Stomach (tissue), 19 donors: ENCODE measurements at places on chromosomes 3 and 15.
A peak's percentile ranks its signal among the peaks of the same experiment; 100 is the strongest.

GRCh38 chr15:101651554-101652097, 555 bp downstream of the TM2D3 start:
- DNase-seq = no peak
- peaks cover 10% of the 10 kb centered on the region for H3K36me3 ChIP-seq
- H3K4me3 ChIP-seq = peak overlapping the region; percentile 80
- peaks cover 59% of the 10 kb centered on the region for H3K4me1 ChIP-seq

DNA sequence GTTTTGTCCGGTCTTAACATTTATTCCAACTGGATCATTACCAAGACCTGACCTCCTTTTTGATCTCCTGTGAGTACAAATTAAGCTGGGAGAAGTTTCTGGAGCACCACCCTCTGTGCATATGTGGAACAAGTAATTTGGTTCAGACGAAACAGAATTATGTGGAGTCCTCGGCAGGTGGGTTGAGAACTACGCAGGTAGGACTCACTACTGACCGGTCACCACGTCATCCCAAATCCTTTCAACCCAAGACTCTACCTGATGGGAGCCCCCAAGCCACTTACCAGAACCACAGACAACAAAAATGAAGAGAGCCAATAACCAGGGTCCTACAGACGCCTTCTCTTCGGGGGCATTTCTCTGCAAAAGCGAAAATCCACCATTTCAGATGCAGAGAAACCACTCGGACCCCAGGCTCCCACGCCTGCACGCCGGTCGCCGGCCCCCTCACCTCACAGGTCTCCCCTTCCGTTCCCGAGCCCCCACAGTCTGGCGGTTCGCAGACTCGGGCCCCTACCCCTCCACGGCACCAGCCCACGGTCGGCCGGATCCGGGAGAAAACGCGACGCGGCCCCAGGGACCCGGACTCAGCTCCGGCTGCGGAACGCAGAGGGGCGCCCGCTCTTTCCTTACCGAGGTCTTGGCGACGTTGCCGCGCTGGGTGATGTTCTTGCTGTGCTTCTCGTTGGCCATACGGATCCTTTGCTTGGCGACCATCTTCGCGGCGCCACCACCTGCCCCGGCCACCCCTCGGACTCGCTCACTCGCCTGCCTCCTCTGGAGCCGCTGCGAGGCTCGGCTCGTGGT, 674 bp downstream of the SERP1 start:
- peaks cover 35% of the 10 kb centered on the region for H3K36me3 ChIP-seq
- DNase-seq = peak; percentile 50
- H3K27ac ChIP-seq = peak overlapping the region; percentile 100
- H3K4me3 ChIP-seq = peak overlapping the region; percentile 89
- H3K27me3 ChIP-seq = no peaks in the 10 kb centered on the region
- peaks cover 78% of the 10 kb centered on the region for H3K4me1 ChIP-seq

DNA sequence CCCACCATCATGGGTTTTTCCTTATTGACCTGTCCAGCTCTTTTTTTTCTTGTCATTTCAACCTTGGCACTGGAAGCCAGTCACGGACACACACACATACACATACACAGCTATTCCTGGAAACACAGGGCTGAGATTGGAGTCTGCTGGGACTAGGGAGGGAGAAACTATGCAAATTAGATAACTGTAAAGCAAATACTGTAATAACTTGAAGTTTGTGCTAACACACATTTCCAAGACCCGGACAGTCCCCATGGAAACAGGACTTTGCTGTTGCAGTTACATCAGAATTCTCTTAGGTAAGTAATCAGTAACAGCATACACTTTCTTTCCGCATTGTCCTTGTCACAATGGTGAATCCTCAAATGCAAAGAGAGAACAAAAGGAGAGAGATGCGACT, 304.4 kb downstream of the KBTBD8 start:
- no peaks in the 10 kb centered on the region for H3K36me3 ChIP-seq
- no peaks in the 10 kb centered on the region for H3K27me3 ChIP-seq
- no peak for DNase-seq
- H3K27ac ChIP-seq = no peak overlapping the region

- H3K27ac ChIP-seq = no peak overlapping the region
- H3K4me3 ChIP-seq = no peak overlapping the region
- peaks cover 6% of the 10 kb centered on the region for H3K4me1 ChIP-seq
- H3K36me3 ChIP-seq = no peaks in the 10 kb centered on the region
Observed at GRCh38 chr3:119302697-119303551, 8.7 kb downstream of the ARHGAP31 start.

- no peak overlapping the region for H3K27ac ChIP-seq
- H3K27me3 ChIP-seq = no peaks in the 10 kb centered on the region
- no peak overlapping the region for H3K4me3 ChIP-seq
- DNase-seq = no peak
Observed at GRCh38 chr15:82040862-82041261, 5.0 kb downstream of the MEX3B start.

- no peaks in the 10 kb centered on the region for H3K36me3 ChIP-seq
- no peak overlapping the region for H3K27ac ChIP-seq
- no peaks in the 10 kb centered on the region for H3K27me3 ChIP-seq
- no peaks in the 10 kb centered on the region for H3K4me1 ChIP-seq
- no peak overlapping the region for H3K4me3 ChIP-seq
Observed at GRCh38 chr3:8305371-8305770, 196.3 kb upstream of the LMCD1 start.

DNA sequence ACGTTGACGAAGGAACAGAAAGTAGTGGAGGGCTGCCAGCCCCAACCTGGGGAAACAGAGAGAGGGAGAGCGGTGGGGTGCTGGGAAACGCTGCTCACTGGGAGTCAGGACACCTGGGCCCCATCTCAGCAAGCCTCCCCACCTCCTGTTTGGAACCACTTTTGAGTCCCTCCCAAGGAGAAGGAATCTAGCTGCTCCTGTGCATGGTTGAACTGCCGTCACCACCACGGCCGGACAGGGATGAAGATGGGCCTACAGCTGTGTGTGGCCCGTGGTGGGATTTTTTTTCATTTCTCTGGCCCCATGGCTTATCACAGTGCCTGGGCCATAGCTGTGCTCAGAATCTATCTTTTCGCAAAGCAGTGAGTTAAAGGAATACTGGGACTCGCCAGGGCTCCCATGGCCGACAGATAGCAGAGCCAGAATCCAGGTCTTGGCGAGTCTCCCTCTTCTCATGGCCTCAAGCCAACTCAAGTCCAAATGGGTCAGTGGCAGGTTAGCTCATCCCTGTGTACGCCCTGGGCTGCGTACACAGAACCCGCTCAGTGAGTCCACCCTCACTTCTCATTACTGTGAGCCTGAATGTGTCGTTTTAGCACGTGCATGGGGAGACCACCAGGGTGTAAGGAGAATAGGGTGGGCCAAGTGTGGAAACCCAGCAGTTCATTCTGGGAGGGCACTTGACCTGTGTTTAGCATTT, 271.2 kb downstream of the FAM43A start:
- H3K27me3 ChIP-seq = no peaks in the 10 kb centered on the region
- H3K36me3 ChIP-seq = no peaks in the 10 kb centered on the region
- H3K4me3 ChIP-seq = no peak overlapping the region

GRCh38 chr3:193857996-193858395, 265.0 kb downstream of the OPA1 start:
- H3K4me1 ChIP-seq = peaks cover 29% of the 10 kb centered on the region
- no peak overlapping the region for H3K27ac ChIP-seq
- H3K36me3 ChIP-seq = no peaks in the 10 kb centered on the region

- no peaks in the 10 kb centered on the region for H3K36me3 ChIP-seq
- H3K27ac ChIP-seq = no peak overlapping the region
- H3K4me1 ChIP-seq = peaks cover 56% of the 10 kb centered on the region
- no peaks in the 10 kb centered on the region for H3K27me3 ChIP-seq
- no peak overlapping the region for H3K4me3 ChIP-seq
Observed at GRCh38 chr3:160778480-160778879, 22.4 kb downstream of the PPM1L start.

DNA sequence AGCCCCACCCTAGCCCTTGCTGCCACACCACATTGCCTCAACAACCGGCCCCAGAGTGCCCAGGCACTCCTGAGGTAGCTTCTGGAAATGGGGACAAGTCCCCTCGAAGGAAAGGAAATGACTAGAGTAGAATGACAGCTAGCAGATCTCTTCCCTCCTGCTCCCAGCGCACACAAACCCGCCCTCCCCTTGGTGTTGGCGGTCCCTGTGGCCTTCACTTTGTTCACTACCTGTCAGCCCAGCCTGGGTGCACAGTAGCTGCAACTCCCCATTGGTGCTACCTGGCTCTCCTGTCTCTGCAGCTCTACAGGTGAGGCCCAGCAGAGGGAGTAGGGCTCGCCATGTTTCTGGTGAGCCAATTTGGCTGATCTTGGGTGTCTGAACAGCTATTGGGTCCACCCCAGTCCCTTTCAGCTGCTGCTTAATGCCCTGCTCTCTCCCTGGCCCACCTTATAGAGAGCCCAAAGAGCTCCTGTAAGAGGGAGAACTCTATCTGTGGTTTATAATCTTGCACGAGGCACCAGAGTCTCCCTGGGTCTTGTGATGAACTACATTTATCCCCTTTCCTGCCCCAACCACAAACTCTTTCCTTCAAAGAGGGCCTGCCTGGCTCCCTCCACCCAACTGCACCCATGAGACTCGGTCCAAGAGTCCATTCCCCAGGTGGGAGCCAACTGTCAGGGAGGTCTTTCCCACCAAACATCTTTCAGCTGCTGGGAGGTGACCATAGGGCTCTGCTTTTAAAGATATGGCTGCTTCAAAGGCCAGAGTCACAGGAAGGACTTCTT, 39.1 kb downstream of the MESD start:
- no peak overlapping the region for H3K27ac ChIP-seq
- H3K36me3 ChIP-seq = peaks cover 24% of the 10 kb centered on the region
- H3K4me1 ChIP-seq = no peaks in the 10 kb centered on the region
- DNase-seq = no peak
- no peak overlapping the region for H3K4me3 ChIP-seq
- H3K27me3 ChIP-seq = no peaks in the 10 kb centered on the region

DNA sequence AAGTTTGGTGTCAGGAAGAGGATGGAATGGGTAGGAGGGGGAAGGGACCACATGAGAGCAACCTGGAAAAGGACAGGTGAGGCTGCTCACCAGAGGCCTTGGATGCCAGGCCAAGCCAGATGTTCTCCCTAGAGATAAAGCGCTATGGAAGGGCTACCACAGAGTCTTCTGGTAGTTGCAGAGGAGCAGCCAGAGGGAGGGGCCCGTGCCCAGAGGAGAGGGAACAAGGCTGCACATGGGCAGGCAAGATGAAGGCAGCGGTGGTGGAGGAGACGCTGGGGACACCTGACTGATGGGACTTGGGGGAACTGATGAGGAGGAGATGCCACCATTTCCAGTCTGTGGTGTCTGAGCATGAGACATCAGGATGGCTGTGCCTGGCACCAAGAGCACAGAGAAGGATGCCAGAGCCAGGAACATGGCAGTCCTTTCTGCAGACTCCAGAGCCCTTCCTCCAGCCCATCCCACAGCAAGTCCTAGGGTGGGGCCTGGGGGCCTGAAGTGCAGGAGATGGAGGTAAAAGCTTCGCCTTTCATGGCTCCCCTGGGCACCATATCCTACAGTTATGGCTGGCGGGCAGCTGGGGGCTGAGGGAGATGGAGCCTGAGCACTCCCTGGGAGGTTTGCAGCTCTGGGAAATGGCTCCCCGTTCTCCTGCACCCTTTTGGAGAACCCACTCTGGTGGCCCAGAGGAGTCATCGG, 103.0 kb downstream of the ETFA start:
- peaks cover 79% of the 10 kb centered on the region for H3K36me3 ChIP-seq
- no peak overlapping the region for H3K4me3 ChIP-seq
- H3K4me1 ChIP-seq = peaks cover 5% of the 10 kb centered on the region
- H3K27me3 ChIP-seq = no peaks in the 10 kb centered on the region

GRCh38 chr3:177051411-177051810, 145.9 kb downstream of the TBL1XR1 start:
- no peaks in the 10 kb centered on the region for H3K27me3 ChIP-seq
- H3K36me3 ChIP-seq = peaks cover 21% of the 10 kb centered on the region
- DNase-seq = no peak
- H3K4me3 ChIP-seq = no peak overlapping the region
- H3K4me1 ChIP-seq = peaks cover 52% of the 10 kb centered on the region

- H3K27ac ChIP-seq = no peak overlapping the region
- peaks cover 5% of the 10 kb centered on the region for H3K4me1 ChIP-seq
- no peak for DNase-seq
- no peak overlapping the region for H3K4me3 ChIP-seq
Observed at GRCh38 chr3:193210618-193211017, 30.4 kb upstream of the PLAAT1 start.

- H3K27me3 ChIP-seq = no peaks in the 10 kb centered on the region
- peaks cover 31% of the 10 kb centered on the region for H3K36me3 ChIP-seq
- DNase-seq = no peak
- no peak overlapping the region for H3K27ac ChIP-seq
- H3K4me3 ChIP-seq = no peak overlapping the region
- peaks cover 30% of the 10 kb centered on the region for H3K4me1 ChIP-seq
Observed at GRCh38 chr3:47291158-47291753, 8.5 kb downstream of the KLHL18 start.

DNA sequence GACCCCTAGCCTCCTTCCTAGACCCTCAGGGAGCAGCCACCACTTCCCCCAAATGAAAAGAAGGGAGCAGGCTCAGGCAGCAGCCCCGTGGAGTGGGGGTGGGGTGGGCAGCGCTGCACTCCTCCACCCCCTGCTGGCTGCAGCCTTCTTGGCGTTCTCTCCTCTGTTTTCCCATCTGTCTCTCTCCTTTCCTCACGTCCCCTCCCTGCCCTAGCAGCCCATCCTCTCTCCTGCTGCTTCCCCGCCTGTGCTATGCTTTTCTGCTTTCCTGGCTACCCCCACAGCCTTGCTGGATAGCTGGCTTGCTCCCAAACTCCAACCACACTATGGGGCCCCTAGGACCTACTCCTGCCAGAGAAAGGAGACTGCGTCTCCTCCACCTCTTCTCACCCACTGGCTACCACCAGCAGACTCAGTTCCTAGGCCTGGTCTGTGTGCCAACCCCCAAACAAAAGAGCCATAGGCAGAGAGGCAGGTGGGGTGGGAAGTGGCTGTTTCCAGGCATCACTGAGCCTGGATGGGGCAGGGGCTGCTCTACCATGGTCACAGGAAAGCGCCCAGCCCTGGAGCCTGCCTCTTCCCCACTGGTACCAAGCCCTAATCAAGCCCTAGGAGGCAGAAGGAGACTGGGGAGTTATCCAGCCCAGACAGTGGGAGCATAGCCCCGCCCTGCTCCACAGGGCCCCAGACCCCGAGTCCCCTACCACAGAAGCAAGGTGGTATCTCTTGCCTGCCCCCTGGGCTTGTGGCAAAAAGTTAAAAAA, 3.4 kb upstream of the DISP2 start:
- peaks cover 19% of the 10 kb centered on the region for H3K4me1 ChIP-seq
- H3K27ac ChIP-seq = no peak overlapping the region
- no peaks in the 10 kb centered on the region for H3K27me3 ChIP-seq
- no peak overlapping the region for H3K4me3 ChIP-seq
- H3K36me3 ChIP-seq = no peaks in the 10 kb centered on the region

GRCh38 chr3:10319804-10320203, 1.1 kb downstream of the SEC13 start:
- H3K27ac ChIP-seq = peak overlapping the region; percentile 91
- peaks cover 45% of the 10 kb centered on the region for H3K4me1 ChIP-seq
- peak overlapping the region; percentile 95 for H3K4me3 ChIP-seq
- no peaks in the 10 kb centered on the region for H3K27me3 ChIP-seq
- H3K36me3 ChIP-seq = peaks cover 27% of the 10 kb centered on the region
